Activated CD8-positive, alpha-beta memory T cell treated with anti-CD3 and anti-CD28 coated beads for 1 hour (primary cell): ENCODE measurements at places on chromosomes 11 and 22.

- DNase-seq: no peak
Observed at GRCh38 chr11:9639099-9639498, 24.8 kb upstream of the SWAP70 start.

GRCh38 chr22:29697853-29698598 lies 21.8 kb upstream of the CABP7 start:
- DNase-seq: no peak

DNA sequence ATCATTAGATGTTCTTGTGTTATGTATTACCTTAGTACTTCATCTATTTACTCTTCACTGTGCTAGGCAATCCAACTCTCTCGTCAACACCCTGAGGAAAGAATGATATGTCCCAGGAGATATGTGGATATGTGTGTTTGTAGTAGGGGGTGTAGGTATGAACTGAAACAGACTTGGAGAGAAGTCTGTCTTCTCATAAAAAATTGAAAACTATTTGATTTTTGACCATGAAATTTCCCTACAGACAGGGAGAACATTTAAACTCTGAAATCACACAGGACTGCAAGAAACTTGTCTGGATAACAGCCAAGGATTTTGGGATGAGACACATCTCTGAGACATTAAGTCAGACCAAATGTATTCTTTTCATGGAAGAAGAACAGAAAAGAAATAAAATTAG lies 967.0 kb upstream of the FAT3 start:
- no peak for DNase-seq

DNA sequence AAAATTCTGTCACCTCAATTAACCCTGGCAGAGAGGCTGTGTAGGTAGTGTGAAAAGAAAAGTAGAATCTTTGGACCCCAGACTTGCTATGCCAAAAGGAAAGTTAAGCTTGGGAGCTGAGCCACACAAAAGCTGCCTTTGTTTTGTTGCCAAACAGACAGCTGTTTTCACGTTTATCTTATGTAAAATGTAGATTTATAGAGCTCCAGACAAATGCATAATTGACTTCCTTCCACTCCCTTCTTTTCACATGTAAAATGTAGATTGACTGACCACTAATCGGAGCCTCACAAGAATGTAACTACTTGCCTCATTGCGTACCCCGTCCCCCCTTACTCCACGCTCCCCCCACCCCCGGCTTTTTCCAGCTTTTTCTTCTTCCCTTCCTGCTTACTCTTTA lies 2302.2 kb upstream of the RAG2 start:
- DNase-seq: no peak
